ENCODE measurements at places on chromosomes 5 and 9. TPM values are rescaled to one million over a fixed set of nuclear protein-coding genes. Genes with fewer than 3 reads are reported as not detected.

C8G gene
- 1.4 TPM for total RNA-seq

- DNase-seq, result no peak
Observed at GRCh38 chr5:28648108-28648507, 1609.7 kb upstream of the CDH9 start.

DNA sequence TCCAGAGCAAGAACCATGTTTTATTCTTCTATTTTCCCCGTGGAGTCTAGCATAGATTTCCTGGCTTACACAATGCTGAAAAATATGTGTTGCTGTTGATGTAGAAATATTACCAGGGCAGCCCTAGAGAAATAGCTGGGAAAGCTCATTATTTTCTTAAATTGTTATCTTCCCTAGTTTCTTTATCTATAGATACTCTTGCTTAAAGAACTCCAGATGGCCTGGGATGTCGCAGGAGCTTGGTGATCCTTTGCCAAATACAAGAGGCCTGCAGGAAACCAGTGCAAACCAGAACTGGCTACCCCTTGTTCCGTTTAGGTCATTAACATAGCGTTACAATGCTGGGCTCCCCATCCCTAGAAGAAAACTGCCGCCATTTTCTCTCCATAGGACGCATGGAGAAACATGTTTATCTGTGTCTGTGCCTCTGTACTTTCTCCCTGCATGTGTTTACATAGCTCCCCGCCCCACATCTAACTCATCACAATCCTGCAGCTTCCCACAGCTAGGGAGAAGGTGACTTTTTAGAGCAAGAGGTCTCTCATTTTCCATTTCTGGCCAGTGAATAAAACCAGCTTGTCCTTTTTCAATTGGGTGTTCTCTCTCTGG, 6.4 kb downstream of the PRLR start:
- no peak for DNase-seq

- DNase-seq, result no peak
Observed at GRCh38 chr9:14318361-14318760, 4.4 kb upstream of the NFIB start.

DNA sequence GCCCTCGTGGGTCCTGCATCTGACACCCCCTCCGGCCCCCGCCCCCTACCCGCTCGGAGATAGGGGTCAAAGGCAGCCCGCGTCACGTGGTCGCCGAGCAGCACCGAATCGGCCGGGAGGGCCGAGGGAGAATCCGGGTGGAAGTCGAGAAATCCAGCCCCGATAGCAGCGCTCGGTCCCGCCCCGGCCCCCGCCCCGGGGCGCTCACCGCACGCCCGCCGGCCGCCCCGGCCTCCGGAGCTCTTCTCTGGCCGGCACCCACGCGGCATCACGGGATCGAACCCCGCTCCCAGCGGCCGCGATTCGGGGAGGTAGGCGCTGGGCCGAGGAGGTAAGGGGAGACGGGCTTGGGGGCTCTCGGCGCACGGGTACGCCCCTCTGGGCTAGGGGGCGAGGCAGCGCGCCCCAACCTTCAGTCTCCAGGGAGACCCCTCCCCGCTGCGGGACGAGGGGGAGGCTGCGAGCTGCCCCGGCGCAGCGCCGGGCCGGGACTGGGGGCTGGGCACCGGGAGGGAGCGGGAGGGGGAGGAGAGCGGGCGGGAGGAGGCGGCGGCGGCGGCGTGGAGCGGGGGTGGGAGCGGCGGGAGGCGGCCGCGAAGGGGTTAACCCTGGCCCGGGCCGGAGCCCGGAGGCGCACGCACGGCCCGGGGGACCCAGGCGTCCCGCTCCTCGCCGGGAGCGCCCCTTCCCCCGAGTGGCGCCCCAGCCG, 22.1 kb upstream of the NDST1 start:
- DNase-seq, result peak; percentile 11

GRCh38 chr9:134320126-134320867, 6.0 kb upstream of the RXRA start:
- DNase-seq, result no peak

Measured in activated T-cell treated with anti-CD3 and anti-CD28 coated beads, Interleukin-2, amount 50 U/mL, for 4 hours (primary cell).